Heart left ventricle (tissue), 16 donors: ENCODE measurements at places on chromosomes 11 and 22. TPM values are rescaled to one million over a fixed set of nuclear protein-coding genes. Genes with fewer than 3 reads are reported as not detected.

Gene JOSD1
- total RNA-seq, result 22.8 TPM

Gene C11orf42
- not detected for total RNA-seq

Gene PRRG4
- 0.88 TPM for total RNA-seq

DNA sequence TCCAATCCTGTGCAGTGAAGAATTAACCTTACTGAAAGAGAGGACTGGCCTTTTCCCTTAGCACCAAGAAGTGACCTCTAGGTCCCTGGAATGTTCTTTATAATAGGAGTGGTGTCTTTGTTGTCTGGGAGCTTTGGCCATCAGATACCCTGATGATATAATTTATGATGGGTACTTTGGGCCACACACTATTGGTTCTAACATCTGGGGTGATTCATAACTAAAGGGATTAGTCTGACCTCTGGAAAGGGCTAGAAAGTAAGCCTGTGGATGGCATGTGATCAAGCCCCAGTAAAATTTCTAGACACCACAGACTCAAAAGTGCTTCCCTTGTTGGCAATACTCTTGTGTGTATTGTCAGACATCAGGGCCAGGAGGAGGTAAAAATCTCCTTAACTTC is 891.2 kb downstream of the KCNA4 start:
- DNase-seq, result no peak

- no peak for DNase-seq
These were observed 3.4 kb downstream of the SLC17A6 start for GRCh38 chr11:22341588-22341931.

- no peak for DNase-seq
These were observed 368.5 kb downstream of the INSC start for GRCh38 chr11:15483205-15483604.
